ENCODE measurements at places on chromosomes 5 and 9.

GRCh38 chr9:136282272-136282861, 21.5 kb downstream of the CCDC187 start:
- no peak for DNase-seq

GRCh38 chr5:5387192-5387591, 35.3 kb upstream of the ICE1 start:
- no peak for DNase-seq

DNA sequence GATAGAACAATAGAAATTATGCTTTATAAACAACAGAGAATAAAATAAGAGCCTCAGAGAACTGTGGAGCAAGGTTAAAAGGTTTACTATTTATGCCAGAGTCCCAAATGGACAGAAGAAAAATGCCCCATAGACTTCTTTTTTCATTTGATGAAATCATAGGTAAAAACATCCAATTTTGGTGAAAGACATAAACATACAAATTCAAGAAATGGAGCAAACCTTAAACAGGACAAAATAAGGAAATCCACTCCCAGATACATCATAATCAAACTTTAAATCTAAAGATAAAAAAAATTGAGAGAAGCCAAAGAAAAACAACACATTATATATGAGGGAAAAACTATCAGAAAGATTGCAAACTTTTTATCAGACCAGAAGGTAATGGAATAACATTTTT, 182.8 kb downstream of the GADD45G start:
- DNase-seq: no peak

DNA sequence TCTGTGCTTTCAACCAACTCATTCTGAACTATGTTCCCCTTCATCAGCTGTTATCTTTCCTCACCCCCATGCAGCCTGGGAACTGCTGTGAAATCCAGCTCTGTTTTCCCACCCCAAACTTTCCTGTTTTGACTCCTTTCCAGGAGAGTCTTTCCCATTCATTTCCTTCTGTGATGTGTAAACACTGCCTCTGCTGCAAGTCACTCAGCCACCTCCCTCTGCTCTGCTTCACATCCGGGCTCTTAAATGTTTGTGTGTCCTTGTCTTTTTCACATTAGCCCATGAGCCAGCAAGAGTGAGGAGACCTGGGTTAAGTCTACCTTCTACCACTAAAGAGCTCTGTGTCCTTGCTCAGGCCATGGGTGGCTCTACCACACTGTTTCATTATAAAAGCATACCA, 137.5 kb downstream of the ICE1 start:
- DNase-seq: no peak

DNA sequence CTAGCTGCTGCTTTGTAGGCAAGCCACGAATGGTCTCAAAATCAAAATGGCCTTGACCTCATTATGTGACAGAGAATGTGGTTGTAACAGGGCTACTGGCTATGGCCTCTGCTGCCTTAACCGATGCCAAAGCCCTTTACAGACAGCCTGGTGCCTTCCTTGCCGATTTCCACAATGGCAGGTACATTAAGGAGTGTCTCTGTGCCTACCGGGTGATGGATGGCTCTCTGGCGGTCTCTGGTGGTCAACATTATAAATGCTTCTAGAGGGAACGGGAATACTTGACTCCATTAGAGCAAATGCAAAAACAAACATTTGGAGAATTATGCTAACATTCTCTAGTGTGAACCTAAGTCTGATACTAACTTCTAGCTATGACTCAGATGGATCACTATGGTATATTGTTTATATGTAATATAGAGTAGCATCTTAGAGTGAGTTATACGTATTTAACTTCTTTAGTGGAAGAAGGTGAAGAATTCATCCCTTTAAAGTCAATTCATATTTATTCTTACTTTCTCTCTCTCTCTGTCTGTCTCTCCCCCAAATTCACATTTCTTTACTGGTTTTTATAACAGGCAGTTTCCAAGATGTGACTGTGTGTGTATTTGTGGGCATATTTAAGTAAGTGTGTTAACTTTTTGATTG, 52.5 kb downstream of the RPS23 start:
- peak; percentile 84 for DNase-seq

DNA sequence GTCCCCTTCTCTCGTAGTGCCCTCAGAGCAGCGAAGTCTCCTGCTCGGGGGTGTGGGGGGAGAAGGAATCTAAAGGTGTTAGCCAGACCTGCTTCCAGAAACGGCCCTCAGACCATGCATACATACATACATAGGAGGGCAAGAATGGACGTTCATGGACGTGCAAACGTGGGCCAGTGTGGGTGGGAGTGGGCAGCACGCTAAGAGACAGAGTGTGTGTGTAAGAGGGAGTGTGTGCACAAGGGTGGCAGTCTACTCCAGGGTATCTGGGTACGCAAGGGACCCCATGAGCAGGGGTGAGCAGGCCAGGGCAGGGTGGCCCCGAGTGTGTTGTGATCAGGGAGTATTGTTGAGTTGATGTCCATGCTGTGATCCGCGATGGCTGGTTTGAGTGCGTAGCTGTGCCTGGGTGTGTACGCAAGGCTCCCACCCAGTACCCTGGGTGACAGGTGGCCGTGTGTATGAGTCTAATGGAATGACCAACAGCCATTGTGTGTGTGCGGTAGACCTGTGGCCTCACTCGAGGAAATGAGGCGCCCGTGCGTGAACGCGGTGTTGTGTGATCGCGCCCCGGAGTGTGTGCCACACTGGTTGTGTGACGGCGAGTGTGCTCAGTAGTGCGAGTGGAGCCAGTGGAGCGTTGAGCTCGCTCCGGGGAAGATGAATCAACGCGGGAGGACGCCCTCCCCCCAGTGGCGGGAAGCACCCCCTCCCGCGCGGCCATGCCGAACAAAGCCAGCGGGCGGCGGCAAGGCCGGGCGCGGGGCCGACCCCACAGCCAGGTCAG, 826 bp downstream of the GPRIN1 start:
- DNase-seq: no peak

DNA sequence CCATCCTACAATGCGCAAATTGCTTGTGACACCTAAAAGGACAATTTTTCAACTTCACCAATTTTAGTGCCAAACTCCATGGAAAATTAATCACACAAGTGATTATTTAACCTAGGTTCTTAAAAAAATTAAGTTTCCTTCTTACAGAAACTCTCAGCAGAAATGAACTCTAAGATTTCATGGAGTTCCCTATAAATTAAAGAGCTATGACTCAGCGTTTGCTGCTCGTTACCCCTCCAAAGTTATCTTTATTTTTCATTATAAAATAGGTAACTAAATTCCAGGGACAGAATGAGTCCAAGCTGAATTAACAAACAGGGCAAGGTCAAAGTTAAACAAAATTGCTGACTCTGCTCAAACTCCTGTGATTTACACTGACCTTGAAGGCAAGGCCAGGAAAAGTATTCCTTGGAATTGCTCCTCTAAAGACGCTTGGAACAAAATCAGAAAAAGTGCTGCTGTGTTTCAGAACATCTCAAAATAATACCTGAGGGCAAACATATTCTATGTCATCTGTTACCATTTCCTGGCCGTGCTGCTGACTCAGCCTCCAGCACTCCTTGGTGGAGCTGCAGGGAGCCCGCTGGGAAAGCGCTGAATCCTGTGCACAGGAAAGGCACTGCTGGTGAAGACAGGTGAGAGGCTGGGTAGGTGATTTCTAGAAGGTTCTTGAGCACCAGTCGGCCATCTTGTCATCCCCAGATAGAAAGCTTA, 2.5 kb upstream of the CMBL start:
- DNase-seq: no peak

- DNase-seq: peak; percentile 87
Measured at GRCh38 chr9:121055642-121056143, 5.6 kb upstream of the C5 start.

DNA sequence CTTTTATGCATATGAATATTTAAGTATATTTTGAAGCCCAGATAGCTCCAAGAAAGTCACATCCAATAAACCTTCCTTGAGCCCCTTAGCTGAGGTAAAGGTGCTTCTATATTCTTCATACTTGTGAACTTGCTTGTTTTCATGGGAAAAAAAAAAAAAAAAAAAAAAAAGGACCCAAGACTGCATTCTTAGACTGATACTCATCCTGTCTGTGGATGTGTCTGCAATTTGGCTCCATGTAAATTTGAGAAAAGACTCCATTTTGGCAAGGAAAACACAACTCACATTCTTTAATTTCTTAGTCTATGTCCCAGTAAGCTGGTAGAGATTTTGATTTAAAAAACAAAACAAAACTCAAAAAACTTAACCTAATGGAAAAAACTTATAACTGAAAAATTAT, 238.3 kb downstream of the FBXL17 start:
- no peak for DNase-seq

DNA sequence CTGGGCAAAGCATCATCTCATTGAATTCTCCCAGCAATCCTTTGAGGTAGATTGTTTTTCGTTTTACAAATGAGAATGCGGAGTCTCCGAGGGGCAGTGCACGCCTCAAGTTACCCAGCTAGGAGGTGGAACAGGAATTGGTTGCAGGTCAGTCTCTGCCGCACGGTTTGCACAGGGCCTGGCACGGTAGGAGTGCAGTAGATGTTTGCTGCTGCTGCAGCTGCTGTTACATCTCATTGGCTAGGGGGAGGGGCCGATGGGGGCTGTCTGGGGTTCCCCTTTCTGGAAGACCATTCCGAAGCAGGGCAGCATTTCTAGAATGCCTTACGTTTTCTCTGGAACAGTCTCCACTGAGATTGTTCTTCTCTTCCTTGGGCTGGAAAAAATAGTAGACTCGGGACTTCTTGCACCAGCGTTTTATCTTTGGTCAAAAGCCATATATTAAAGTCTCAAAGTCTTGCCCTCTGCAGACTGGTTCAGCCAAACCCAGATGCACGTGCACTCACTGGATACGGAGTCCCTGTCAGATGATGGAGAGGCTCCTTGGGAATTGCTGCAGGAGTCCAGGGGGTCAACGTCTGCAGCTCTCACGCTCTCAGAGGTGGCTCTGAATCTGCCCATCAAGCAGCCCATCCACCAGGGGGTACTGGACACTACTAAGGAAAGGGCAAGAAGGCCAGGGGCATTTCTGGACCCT, 1.2 kb downstream of the USP20 start:
- DNase-seq: peak; percentile 38

DNA sequence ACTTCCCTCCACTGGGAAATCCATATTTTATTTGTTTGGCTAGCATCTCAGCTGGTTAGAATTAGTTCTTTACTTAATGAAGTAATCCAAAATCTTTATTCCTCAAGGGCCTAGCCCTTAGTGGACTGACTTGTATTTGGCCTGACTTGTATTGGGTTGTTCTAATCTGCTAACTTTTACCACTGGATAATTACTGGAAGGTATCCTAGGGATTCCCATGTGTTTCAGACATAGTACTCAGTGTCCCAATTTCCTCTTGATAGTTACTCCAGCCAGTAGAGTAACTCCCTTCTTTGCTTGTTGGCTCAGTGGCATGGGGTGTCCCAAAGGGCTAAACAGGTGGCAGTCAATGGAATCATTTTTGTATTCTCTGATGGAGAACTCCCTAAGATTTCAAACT, 156.0 kb downstream of the DCP2 start:
- no peak for DNase-seq

- DNase-seq: no peak
Measured at GRCh38 chr5:133520062-133520461, 92.3 kb downstream of the FSTL4 start.

DNA sequence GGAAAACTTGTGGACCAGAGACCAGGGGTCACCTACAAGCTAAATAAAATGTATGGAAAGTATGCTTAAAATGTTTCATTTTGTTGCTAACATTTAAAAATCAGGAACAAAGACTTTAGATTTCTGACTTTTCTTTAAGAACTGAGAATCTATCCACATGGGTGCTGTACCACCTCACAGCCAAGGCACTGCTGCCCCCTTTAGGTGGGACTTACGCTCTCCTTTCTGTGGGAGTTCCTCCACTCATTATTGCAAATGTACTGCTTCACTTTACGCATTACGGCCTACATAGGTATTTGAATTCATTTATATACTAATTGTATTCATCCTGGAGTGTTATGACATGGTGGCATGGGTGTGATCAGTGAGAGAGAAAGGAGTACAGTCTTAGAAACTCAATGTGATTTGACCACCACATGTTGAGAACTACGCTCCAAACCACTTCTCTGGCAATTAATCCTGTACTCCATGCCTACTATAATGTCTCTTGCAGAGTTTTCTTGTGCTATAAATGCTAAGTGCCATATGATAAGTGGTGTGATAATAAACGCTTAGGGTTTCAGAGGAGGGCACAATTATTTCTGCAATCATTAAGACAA, 24.7 kb upstream of the CETN3 start:
- DNase-seq: peak; percentile 79

DNA sequence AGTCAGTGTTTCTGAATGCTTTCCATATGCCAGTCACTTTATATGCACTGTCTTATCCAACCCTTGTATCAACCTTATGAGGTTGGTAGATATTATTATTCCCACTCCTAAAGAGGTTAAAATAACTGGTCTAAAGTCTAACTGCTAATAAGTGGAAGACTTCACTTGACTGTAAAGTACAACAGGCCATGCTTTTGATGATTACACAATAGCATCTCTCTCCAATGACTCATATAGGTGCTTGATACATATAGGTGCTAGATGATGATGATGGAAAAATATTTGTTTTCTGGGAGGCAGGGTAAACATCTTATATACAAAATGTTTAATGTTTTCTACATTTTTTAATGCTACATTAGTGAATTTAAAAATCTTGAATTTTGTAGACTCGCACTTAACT, 75.9 kb upstream of the NR3C1 start:
- DNase-seq: no peak

GRCh38 chr9:116941266-116941665, 254.2 kb downstream of the TRIM32 start:
- DNase-seq: no peak

DNA sequence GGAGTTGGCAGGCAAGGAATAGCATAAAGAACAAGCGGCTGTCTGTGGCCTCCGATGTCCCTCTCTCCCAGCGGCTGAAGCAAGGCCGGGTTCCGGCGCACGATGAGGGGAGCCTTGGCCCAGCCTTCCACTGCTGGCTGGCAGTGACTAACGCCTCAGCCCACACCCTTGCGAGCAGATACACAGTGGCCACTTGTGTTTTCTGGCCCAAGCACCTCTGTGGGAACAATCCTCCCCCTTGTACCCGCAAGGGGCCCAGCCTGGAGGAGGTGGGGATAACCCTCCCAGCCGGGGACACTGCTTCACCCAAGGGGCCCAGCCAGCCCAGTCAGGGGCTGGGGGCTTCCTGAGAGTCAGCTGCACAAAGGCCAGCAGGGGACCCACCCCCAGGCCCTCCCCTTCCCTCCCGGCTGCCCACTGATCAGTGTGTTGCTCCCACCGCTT, 23.2 kb downstream of the STK10 start:
- DNase-seq: no peak

DNA sequence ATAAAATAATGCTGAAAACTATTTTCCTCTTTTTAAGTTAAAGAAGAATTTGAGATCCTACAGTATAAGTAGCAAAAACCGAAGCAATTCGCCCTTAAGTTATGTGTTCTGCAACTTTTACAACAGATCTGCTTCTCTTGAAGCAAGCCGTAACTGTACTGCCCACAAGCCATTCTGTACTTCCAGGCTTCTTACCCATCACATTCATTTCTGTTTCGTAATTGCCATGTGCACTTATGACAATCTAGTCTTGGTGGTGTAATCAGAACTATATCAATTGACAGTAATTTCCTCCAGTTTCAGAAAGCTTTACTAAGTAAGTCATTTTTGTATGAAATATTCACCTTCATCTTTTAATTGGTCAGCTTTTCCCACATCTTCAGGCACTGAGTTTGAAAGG, 13.8 kb downstream of the SGTB start:
- no peak for DNase-seq
